ENCODE measurements at places on chromosomes 16 and 17.

GRCh38 chr17:46733837-46734475 is 84.5 kb downstream of the WNT3 start:
- no peak for DNase-seq

DNA sequence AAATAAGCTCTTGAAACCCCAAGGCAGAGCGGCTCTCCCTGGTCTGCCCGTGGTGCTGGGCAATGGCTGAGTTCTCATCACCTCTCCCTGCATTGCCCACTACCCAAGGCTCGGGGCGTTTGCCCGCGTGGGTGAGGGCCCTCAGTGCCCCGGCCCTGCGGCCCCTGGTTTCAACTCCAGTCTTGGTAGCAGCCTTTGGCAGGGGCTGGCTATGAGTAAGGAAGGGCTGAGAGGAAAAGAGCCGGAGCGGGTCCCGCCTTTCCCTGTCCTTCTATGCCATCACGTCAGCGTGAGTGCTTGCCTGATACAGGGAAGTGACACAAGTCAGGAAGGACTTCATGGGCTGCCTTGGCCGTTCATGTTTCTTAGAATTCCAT is 71.7 kb upstream of the CBX4 start:
- DNase-seq, result no peak

DNA sequence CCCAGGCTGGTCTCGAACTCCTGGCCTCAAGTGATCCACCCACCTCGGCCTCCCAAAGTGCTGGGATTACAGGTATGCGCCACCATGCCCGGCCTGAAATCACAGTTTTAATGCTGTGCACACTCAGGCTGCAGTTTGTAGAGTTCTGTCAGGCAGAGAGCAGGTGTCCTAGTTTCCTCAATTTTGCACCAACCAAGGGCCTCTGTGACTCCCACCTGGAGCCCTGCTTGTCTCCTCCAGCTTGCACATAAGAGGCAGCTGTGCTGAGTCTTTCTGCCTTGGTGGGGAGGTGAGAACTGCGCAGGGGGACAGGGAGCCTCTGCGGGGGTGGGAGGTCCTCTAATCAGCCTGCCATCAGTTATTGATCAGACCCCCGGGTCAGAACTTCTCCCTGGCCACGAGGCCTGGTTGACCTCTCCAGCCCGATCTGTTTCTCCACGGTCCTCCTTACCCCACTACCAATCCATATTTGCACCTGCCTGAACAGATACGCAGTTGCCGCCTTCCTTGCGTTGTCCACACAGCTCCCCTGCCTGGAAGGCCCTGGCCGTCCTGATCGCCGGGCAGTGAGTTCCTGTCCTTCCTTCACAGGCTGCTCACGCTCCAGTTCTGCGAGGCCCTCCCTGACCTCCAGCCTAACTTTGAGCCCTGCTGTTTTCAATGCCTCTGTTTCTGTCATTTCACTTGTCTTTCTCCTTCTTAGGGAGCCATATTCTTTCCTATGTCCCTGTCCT is 48.1 kb upstream of the SIAH1 start:
- DNase-seq, result no peak

DNA sequence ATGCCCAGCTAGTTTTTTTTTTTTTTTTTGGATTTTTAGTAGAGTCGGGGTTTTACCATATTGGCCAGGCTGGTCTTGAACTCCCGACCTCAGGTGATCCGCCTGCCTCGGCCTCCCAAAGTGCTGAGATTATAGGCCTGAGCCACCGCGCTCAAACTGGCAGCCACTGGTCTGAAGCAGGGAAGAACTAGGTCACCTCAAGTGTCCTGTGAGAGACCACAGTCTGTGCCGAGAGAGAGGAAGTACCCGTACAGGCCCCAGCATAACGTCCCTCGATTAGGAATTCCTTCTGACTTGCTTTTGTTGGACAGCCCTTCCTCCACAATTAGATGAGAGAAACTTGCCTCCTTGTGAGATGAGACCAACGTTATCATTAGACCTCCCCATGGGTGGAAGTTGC is 13.7 kb upstream of the CD300E start:
- DNase-seq, result no peak

- no peak for DNase-seq
Measured at GRCh38 chr16:65833171-65833871, 533.2 kb upstream of the CDH5 start.

DNA sequence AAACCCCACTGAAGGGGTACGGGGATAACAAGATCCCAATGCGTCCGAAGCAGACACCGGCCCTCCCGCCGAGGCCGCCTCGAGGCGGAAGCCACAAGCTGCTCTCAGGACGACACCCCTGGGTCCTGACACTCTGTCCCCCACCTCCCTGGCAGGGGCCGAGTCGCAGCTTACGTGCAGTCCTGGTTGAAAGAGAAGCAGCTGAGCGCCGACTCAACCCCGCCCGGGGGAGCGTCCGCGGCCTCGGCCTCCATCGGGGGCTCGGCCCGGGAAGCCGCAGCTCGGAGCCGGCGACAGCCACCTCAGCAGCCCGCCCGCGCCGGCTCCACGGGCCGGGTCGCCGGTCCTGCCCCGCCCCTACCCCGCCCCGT is at the start of gene WIPI1:
TSS of gene WIPI1 (minus strand) at position 329 of the 371 bp plus-strand sequence. CDS start at position 254, 75 bp downstream.
- DNase-seq, result no peak

DNA sequence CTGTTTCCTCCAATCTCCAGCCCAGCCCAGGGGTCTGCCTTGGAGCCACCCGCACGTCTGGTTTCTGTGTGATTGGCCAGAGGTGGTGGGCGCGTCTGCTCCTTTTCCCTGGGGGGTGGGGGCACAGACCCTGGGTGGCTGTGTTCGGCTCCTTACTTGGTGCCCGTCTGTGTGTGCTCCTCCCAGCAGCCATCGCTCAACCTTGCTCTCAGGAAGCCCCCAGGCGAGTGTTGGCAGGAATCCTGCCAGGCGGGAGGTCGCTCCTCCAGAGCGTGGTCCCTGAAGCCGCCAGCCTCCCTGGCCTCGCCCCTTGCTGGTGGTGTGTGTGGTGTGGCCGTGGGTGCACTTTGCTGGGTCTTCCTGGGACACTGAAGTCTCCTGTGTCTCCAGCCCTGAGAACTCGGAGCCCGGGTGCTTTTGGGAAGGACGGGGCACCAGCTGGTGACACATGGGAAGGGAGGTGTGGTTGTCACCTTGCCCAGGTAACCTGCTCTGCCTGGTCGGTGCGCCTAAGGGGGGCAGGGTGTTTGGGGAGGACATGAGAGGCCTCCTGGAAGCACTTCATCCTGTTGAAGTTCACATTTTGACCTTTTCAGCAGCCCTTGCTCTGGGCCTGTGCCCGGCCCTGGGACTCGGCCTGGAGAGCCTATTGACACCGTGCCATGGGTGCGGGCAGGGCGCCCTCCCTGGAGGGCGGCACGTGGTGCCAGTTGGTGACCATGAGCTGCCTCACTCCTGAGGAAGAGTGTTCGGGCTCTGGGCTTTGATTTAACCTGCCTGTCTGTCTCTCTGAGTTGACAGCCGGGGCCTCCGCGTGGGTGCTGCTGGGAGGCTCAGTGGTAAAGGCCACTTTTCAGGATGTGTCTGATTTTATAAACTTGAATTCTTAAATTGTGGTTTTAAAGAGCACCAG is 49.0 kb upstream of the ZNF750 start:
- DNase-seq, result no peak
